ENCODE measurements at places on chromosomes 7 and 10.

DNA sequence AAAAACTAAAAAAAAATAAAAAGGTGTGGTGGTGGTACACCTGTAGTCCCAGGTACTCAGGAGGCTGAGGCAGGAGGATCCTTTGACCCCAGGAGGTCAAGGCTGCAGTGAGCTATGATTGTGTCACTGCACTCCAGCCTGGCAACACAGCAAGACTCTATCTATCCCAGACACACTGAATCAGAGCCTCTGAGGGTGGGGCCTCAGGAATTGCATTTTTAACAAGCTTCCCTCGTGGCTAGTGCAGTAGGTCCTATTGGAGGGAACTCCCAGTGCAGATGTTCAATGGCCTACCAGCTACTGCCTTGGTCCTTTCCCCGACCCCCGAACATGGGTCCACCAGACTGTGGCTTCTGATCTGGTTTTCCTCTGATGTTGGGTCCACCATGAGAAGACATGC lies 14.9 kb downstream of the STRA8 start:
- DNase-seq = no peak

GRCh38 chr10:17585016-17585415 lies 32.2 kb downstream of the HACD1 start:
- no peak for DNase-seq

GRCh38 chr10:91163869-91164474 lies 56.5 kb upstream of the PCGF5 start:
- DNase-seq = peak; percentile 89

- no peak for DNase-seq
Measured at GRCh38 chr10:73875139-73875475, 752 bp upstream of the CAMK2G start.

GRCh38 chr10:28077889-28078288 lies 79.0 kb upstream of the ODAD2 start:
- DNase-seq = peak; percentile 93

GRCh38 chr10:42690449-42691360 lies 52.3 kb upstream of the ZNF33B start:
- DNase-seq = no peak

DNA sequence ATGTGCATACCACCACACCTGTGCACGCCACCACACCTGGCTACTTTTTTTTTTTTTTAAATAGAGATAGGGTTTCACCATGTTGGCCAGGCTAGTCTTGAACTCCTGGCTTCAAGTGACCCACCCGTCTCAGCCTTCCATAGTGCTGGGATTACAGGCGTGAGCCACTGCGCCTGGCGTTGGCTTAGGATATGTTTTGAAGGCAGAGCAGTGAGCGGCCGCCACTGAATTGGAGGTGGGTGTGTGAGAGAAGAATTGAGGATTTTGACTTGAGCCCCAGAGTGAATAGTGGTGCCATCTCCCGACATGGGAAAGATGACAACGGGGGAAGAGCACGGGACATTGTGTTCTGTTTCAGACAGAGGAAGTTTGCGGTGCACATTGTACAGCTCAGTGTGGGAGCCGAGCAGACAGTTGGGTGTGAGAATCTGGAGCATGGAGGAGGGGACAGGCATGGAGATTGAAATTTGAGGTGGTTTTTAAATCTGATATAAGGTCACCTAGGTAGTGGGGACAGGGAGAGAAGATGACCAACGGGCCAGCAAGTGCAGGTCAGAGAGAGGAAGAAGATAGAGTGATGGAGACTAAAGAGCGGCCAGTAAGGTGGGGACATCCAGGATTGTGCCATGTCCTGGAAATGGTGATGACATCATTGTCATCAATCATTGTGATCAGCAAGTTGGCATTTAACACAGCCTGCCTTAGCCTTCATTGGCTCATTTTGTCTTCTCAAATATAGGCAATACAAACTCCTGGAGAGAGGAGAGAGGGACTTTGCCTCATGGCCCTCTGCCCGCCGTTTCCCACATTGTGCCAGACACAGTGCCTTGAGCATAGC lies 35.8 kb downstream of the VWA2 start:
- no peak for DNase-seq

DNA sequence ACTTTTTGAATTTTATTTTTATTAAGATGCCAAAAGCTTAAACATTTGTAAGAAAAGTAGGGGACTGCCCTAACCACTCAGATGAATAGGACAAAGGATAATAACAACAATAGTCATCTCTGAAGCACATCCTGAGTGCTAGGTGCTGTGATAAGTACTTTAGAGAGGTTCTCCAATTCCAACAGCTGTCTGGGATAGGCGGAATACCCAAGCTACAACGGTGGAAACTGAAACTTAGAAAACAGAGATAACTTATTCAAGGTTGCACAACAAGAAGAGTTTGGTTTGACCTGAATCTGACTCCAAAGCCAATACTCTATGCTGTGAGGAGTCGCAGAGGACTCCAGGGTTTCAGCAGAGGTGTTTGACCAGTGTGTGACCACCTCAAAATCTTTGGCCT lies 2.0 kb downstream of the RTKN2 start:
- DNase-seq = no peak

DNA sequence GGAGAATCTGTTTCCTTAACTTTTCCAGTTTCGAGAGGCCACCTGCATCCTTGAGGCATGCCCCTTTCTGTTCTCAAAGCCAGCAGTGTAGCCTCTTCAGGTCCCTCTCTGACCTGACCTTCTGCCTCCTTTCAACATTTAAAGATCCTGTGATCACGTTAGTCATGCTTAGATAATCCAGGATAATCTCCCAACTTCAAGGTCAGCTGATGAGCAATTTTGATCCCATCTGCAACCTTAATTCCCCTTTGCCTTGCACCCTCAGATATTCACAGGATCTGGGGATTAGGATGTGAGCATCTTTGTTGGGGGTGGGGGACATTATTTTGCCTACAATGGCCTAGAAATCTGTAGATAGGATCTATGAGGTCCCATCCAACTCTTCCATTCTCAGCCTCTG lies 8.0 kb downstream of the HKDC1 start:
- DNase-seq = no peak

Measured in EL (cell line).